Breast epithelium (tissue), 4 donors: ENCODE measurements at places on chromosomes 2 and 18. TPM values are rescaled to one million over a fixed set of nuclear protein-coding genes. Genes with fewer than 3 reads are reported as not detected.

The GALNT13 gene
- total RNA-seq, result 17.3 TPM

The RGPD3 gene
- total RNA-seq, result 0.80 TPM

The L3MBTL4 gene
- total RNA-seq, result 7.8 TPM

- DNase-seq, result no peak
- no peaks in the 10 kb centered on the region for H3K36me3 ChIP-seq
- no peak overlapping the region for H3K4me3 ChIP-seq
- no peaks in the 10 kb centered on the region for H3K4me1 ChIP-seq
- no peaks in the 10 kb centered on the region for H3K27me3 ChIP-seq
- no peak overlapping the region for H3K27ac ChIP-seq
These were observed 232.7 kb downstream of the SLC8A1 start for GRCh38 chr2:40219141-40219540.

The ANKMY1 gene
- total RNA-seq, result 13.0 TPM

DNA sequence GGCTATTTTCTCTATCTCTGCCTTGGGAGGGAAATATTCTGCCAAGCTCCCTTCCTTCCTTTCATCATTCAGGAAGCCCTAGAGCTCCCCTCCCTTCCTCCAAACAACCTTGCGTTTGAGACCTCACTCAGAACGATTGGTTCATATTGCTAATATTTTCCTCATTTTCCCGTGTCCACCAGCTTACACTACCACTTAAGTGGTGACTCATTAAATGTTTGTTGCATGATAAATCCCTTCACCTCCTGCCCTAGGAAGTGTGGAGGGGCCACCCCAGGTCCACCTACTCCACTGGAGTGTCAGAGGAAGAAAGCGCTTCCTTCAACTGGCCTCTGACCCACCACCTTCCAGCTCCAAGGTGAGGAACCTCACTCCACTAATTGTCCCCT lies 2.3 kb upstream of the LPIN2 start:
- DNase-seq, result no peak
- no peaks in the 10 kb centered on the region for H3K27me3 ChIP-seq
- peaks cover 5% of the 10 kb centered on the region for H3K4me1 ChIP-seq

DNA sequence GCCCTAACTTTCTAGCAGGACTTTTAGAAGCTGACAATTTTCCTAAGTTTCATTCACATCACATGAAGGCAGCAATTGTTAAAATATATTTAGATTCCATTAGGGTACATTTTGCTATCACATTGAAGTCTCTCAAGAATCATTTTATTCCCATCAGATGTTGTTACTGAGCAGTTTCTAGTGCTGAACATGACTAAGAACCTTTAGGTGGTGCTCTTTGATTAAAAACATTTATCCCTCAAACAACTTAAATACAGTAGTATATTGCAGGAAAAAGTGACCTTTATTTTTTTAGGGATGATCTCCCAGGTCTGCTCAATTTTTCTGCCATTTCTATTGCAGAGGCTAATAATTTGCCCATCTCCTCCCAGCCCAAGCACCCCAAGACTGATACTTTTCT lies 22.9 kb upstream of the NARS1 start:
- no peak overlapping the region for H3K4me3 ChIP-seq
- H3K36me3 ChIP-seq, result no peaks in the 10 kb centered on the region
- H3K4me1 ChIP-seq, result no peaks in the 10 kb centered on the region
- H3K27ac ChIP-seq, result no peak overlapping the region
